ENCODE measurements at places on chromosomes 12 and 14. TPM values are rescaled to one million over a fixed set of nuclear protein-coding genes. Genes with fewer than 3 reads are reported as not detected.

GRCh38 chr14:71414631-71415403 is 507.6 kb downstream of the PCNX1 start:
- no peaks in the 10 kb centered on the region for H3K36me3 ChIP-seq
- DNase-seq = no peak
- H3K27me3 ChIP-seq = no peaks in the 10 kb centered on the region

- DNase-seq = no peak
- no peaks in the 10 kb centered on the region for H3K27me3 ChIP-seq
- H3K4me3 ChIP-seq = no peak overlapping the region
- no peaks in the 10 kb centered on the region for H3K36me3 ChIP-seq
- H3K27ac ChIP-seq = peak overlapping the region; percentile 71
These were observed 70.4 kb downstream of the ARL6IP4 start for GRCh38 chr12:123050913-123051312.

DNA sequence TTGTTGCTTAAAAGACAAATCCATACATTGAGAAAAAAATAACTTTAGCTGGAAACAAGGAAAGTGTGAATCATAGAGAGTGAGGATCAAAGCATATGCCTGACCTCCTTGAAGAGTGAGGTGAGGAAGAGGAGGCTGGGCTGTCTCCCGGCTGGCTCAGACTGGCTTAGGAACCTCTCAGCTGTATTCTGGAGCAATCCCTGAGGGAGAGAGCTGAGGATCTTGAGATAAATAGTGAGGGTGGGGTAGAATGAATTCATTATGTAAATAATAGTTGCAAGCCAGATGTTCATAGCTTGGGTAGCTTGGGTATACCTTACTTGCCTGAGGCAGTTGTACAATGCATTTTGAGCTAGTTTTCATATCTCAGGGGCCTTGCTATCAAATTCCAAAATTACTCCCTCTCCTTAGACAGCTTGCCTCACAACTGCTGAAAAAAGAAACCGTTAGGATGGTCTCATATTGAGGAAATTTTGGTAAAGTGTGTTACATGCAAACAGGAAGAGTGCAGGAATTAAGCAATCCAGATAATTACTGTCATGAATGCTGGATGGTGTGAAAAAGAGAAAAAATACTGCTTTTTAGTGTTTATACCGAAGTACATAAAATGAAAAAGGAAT is 30.5 kb upstream of the SLC15A5 start:
- H3K4me1 ChIP-seq = no peaks in the 10 kb centered on the region
- H3K27ac ChIP-seq = no peak overlapping the region

DNA sequence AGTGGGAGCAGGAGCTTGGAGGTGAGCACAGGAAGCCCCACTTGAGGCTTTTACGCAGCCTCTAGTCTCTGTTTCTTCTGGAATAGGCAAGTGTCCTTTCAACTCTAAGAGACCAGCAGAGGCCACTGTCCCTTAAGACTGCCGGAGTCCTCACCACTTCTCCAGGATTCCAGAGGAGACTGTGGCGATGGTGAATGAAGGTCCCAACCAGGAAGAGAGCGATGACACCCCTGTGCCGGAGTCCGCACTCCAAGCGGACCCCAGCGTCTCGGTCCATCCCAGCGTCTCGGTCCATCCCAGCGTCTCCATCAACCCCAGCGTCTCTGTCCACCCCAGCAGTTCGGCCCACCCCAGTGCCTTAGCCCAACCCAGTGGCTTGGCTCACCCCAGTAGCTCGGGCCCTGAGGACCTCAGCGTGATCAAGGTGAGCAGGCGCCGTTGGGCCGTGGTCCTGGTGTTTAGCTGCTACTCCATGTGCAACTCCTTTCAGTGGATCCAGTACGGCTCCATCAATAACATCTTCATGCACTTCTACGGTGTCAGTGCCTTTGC is 442 bp downstream of the FLVCR2 start:
- H3K4me1 ChIP-seq = peaks cover 42% of the 10 kb centered on the region
- DNase-seq = no peak

- H3K27ac ChIP-seq = no peak overlapping the region
- H3K36me3 ChIP-seq = no peaks in the 10 kb centered on the region
- DNase-seq = no peak
- no peaks in the 10 kb centered on the region for H3K27me3 ChIP-seq
- no peaks in the 10 kb centered on the region for H3K4me1 ChIP-seq
These were observed 16.5 kb upstream of the KLRC1 start for GRCh38 chr12:10469701-10470100.

- no peak overlapping the region for H3K4me3 ChIP-seq
- no peaks in the 10 kb centered on the region for H3K4me1 ChIP-seq
- DNase-seq = no peak
- no peaks in the 10 kb centered on the region for H3K27me3 ChIP-seq
- H3K36me3 ChIP-seq = peaks cover 97% of the 10 kb centered on the region
- no peak overlapping the region for H3K27ac ChIP-seq
These were observed 126.0 kb upstream of the FKBP4 start for GRCh38 chr12:2668816-2669215.

- H3K27me3 ChIP-seq = no peaks in the 10 kb centered on the region
- no peak overlapping the region for H3K27ac ChIP-seq
- H3K4me1 ChIP-seq = no peaks in the 10 kb centered on the region
- no peak for DNase-seq
- H3K4me3 ChIP-seq = no peak overlapping the region
- no peaks in the 10 kb centered on the region for H3K36me3 ChIP-seq
These were observed 36.7 kb downstream of the FLRT2 start for GRCh38 chr14:85566603-85567002.

- H3K27ac ChIP-seq = no peak overlapping the region
- H3K4me3 ChIP-seq = no peak overlapping the region
- H3K4me1 ChIP-seq = no peaks in the 10 kb centered on the region
These were observed 151.6 kb upstream of the ARID2 start for GRCh38 chr12:45577844-45578399.

DNA sequence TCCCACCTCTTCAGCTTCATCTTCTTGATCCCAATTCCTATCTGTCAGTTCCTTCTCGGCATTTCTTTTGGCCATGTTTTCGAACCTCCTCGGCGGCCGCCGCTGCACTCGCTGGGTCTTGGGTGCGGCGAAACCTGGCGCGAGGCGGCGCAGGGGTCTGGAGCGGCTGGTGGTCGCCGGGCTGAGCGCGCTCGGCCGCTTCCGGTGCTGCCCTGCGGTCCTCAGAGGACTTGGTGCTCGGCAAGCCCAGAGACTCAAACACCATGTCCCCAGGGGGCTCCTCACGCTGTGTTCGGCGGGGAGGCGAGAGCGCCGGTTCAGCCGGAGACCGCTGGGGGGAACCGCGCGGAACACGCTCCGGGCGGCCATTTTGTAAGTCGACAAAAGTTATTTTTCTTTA is 51.8 kb downstream of the PPP1R36 start:
- H3K36me3 ChIP-seq = no peaks in the 10 kb centered on the region
- DNase-seq = no peak
- no peaks in the 10 kb centered on the region for H3K4me1 ChIP-seq
- H3K27me3 ChIP-seq = no peaks in the 10 kb centered on the region
- H3K27ac ChIP-seq = no peak overlapping the region
- peak overlapping the region; percentile 39 for H3K4me3 ChIP-seq

- H3K36me3 ChIP-seq = no peaks in the 10 kb centered on the region
- no peaks in the 10 kb centered on the region for H3K27me3 ChIP-seq
- H3K27ac ChIP-seq = no peak overlapping the region
- no peaks in the 10 kb centered on the region for H3K4me1 ChIP-seq
- no peak for DNase-seq
These were observed 131.8 kb downstream of the PTPRR start for GRCh38 chr12:70788774-70789173.

- peak overlapping the region; percentile 72 for H3K4me3 ChIP-seq
- peak overlapping the region; percentile 84 for H3K27ac ChIP-seq
- no peaks in the 10 kb centered on the region for H3K27me3 ChIP-seq
- peaks cover 27% of the 10 kb centered on the region for H3K4me1 ChIP-seq
- H3K36me3 ChIP-seq = no peaks in the 10 kb centered on the region
These were observed 1.6 kb downstream of the SIX4 start for GRCh38 chr14:60722357-60723115.

GRIN2B gene
- total RNA-seq = 0.42 TPM

SOAT2 gene
- total RNA-seq = not detected

SERPINA10 gene
- not detected for total RNA-seq

GPR162 gene
- 10.1 TPM for total RNA-seq

MANSC4 gene
- total RNA-seq = 0.39 TPM

TGM1 gene
- total RNA-seq = 0.80 TPM
